ENCODE measurements at places on chromosomes 3 and 15.
A peak's percentile ranks its signal among the peaks of the same experiment; 100 is the strongest.

DNA sequence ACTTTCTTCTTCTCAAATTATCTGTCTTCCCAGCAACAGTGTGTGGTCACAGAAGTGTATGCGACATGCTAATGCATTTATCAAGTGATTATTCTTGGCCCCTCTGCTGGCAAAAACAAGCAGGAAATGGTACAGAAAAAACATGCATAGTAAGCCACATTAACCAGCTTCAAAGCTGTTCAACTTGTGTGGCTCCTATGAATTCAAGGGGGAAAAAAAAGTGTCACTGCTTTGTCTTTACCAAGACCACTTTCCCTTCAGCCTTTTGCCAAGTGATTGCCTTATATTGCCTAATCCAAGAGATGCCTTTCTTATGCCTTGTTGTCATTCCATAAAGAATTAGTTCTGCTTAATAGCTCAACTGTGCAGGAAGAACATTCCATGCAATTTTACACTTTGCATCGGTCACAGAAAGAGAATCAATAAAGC lies 39.1 kb downstream of the PRTG start:
- DNase-seq, result no peak

DNA sequence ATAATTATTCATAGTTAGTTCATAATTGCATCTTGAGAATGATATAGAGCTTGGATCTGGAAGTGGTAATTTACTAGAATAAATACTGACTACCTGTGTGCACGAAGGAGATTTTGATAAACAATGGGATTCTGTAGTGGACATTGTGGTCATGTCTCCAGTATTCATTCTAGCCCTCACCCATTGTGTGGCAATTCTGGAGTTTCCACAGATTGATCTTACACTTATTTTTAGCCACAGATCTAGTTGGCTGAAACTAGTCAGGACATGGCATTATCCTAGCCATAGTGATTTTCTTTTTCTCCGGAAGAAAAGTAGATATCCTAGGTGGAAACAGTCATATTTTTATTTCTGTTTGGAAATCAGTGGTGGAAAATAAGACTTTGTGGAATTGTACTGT lies 833.1 kb downstream of the NAALADL2 start:
- no peak for DNase-seq

- no peak for DNase-seq
Observed at GRCh38 chr3:131007256-131007655, 19.4 kb downstream of the ASTE1 start.

GRCh38 chr3:147002721-147003120 lies 397.6 kb upstream of the PLSCR5 start:
- no peak for DNase-seq

- DNase-seq, result no peak
Observed at GRCh38 chr3:178880274-178880673, 191.3 kb downstream of the ZMAT3 start.

- DNase-seq, result no peak
Observed at GRCh38 chr15:52466134-52466701, 62.5 kb downstream of the MYO5A start.

DNA sequence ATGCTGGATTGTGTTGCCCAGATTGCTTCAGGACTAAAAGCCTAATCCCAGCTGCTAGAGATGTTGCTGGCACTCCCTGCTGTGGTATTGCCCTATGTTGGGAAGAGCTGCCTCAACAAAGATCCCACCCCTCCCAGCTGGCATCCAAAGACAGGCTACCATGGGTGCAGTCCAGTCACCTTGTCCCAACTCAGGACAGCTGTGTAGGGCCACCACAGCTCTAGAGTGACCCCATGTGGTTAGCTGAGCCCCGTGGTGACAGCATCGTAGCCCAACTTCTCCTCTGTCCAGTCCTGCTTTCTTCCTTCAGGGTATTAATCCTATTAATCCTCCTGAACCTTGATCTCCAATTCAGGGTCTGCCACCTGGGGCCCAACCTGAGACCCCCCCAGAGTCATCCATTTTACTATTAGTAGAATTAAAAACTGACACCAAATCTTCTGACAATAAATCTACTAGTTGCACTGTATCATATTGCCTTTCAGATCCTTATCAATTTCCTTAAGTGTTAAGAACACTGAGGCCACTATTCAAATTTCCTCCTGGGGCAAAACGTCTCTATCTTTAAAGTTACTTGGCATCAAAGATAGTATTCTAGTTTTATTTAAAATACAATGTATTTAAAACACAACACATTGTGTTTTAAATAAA lies 83.5 kb downstream of the AQP9 start:
- DNase-seq, result peak; percentile 80

GRCh38 chr3:167187221-167187620 lies 192.9 kb downstream of the ZBBX start:
- no peak for DNase-seq

DNA sequence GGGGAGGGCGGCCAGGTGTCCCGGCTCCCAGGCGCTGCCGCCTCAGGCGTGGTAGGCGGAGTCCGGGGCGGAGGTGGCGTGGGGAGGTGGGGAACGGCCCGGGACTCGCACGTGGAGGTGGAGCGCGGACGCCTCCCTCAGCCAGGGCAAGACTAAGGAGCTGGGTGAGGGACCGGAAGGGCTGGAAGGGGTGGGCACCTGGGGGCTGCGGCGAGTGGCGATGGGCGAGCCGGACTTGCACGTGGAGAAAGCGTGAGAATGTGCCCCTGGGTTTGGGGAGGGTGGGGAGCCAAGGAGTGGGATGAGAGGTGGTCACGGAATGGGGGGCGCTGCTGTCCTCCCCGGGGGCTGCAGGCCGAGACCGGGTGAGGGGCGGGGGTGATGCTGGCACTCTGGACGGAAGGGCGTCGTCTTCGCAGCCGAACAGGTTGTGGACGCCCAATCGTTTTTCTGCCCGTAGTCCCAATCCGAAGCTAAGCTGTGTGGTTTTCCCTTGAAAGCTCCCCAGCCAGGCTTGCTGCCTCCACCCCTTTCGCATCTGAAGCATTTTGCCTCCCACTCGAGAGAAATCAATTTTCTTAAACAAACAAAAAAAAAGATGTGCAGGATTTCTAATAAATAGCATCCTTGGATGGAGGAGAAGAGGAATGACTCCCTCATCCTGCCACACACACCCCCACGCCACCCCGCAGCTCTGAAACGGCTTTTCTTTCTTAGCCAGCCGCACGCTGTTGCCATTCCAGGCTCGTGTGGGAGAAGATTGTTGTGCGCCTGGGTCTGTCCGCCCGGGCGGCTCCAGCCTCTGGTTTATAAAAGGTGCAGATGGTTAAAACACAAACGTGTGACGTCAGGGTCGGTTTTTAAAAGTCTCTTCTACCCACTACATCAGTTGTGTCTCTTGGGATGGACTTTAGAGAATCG lies 62.5 kb upstream of the ANKRD28 start:
- peak; percentile 62 for DNase-seq

DNA sequence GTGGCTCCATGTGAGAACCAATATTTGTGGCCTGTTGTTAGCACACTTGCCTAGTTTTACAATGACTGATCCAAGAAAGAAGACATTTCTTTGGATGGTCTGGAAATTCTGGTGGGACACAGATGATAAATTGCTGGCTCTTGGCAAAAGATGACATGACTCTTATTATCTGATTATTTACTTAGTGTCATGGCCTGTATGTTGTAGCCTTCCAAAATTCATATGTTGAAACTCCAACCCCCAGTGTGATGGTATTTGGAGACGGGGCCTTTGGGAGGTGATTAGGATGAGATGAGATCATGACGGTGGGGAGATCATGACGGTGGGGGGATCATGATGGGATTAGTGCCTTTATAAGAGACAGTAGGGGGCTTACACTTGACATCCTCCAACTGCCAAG lies 30.0 kb upstream of the AKAP13 start:
- no peak for DNase-seq

DNA sequence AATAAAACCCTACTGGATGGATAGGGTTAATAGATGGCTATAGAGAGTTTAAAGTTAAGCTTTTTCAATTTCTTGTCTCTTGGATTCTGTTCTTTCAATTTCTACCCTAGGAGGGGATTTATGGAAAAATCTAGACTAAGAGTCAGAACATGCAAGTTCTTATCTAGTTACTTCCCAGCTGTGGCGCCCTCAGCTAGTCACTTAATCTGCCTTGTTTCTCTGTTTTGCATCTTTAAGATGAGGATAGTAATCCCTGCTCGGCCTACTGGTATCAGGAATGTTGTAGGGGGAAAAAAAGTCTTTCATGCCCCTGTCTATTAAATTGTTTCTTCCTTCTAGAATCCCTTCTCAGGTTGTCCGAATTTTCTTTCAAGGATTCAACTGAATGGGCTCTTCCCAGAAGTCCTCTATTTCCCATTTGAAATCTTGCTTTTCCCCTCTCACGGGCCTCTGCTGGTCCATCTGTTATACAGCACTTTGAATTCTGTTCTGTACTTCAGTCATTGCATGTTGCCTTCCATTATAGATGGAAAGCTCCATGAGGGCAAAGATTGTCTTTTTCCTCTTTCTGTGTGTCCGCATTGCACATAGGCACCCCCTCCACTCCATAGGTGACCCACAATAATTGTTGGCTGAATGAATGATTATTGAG lies 4.4 kb downstream of the KCTD6 start:
- no peak for DNase-seq

DNA sequence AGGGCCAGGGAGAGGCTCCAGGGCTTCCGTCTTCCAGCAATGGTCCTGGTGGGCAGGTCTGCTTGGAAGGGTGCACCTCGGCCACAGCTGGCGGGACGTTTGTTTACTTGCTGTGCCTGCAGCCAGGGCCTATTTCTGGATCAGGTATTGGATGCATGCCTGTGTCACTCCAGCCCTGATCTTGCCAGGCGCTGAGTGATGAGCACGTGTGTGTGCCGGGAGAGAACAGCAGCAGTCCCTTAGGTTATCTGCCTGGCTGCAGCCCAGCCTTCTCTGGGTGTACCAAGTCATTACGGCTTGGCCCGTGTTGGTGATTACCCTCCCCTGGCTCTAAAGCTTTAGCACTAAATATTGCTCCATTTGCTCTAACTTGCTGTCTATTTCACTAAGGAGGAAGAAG lies 14.9 kb downstream of the CCDC32 start:
- DNase-seq, result no peak

DNA sequence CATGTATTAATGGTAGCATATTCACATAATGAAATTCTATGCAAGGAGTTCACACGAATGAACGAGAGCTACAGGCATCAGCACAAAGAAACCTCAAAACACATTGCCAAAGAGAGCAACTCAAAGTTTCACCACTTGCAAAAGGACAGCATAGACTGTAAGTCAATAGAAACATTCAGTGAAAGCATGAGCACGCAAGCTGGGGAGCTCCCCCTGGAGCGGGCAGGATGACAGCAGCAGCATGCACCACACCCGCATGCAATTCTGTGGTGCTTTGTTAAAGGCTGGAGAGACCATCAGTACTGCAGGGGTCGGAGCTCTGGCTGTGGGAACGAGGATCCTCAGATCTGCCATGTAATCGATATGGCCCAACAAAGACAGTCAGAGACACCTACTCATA lies 18.7 kb downstream of the OCA2 start:
- DNase-seq, result no peak

- DNase-seq, result no peak
Observed at GRCh38 chr3:22361521-22361920, 610.5 kb upstream of the ZNF385D start.

DNA sequence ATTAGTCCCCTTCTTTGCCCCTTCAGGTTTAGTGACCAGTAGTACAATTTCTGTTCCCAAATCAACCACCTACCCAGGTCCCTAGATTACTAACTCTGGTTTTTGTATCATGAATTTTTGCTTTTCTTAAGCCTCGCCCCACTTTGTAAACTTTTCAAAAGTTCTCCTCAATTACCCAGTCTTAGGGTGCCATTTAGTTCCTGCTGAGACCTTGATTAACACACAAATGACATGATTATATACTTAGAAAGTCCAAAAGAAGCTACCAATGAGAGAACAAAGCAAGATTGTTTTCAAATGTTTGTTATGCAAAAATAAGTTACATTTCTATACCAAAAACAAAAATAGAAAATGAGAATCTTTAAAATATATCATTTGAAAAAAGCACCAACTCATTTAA lies 594.4 kb downstream of the SQOR start:
- DNase-seq, result no peak

DNA sequence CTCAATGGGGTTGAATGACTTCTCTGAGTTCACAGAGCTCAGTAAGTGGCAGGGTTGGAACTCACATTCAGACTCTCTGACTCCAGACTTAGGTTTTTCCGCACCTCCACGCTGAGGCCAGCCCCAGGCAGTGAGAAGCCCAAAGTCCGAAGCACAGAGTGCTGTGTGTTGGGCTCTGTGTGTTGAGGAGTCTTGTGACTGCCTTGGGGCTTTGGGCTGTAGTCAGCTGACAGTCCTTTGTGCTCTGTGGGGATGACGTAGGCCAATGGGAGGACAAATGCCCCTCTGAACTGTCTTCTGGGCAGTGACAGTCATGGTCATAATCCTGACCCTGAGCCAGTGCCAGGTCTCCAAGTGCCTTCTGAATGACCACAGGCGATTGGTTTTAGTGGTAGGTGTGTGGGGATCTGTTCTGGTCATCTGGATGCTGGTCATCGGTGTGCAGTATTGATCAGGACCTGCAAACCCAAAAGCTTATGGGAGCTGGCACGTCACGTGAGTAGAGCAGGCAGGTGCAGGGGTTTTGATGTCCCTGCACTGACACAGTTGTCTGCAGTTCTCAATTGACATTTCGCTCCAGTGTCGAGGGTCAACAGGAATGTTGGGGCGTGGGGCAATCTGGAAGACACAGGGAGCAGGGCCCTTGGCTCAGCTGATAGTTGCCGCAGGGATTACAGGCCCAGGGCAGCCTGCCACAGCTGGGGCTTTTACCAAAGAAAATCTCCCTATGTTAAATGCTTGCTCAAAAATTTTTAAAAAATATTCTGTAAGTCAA lies 45.3 kb downstream of the CAPN3 start:
- no peak for DNase-seq

DNA sequence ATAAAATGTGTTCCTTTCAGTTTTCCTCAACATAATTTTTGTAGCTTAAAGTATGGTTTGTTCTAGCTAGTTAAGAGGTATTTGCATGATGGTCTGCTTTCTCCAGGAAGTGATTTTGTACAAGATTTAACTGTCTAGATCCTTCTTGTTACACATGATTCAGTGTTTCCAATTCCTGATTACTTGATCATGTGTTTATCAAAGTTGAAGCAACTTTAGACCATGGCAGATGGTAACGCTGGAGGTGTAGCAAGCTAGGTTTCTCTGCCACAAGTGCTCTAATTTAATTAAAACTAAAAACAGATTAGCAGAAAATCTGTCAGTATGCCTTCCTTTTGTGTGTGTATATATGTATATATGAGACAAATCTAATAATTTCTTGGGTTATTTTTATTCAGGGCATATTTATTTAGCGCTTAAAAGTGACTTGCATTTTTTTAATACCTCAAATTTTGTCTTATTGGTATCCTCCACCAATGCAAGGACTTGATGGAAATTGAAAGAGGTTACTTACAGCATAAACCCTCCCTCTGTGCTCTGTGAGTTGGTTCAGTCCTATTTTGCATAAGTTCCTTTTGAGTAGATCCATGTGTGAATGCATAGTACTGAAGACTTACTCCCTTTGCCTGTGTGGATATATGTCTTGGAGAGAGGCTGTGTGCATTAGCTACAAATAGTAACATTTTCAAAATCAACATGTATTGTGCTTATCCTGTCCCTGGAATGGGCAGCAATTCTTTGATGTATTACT lies 157.3 kb upstream of the CGNL1 start:
- DNase-seq, result no peak
